Breast epithelium (tissue), 4 donors: ENCODE measurements at places on chromosomes 1 and 21. TPM values are rescaled to one million over a fixed set of nuclear protein-coding genes. Genes with fewer than 3 reads are reported as not detected.

- H3K4me3 ChIP-seq = peak within 1 kb of the TSS; percentile 38
- DNase-seq = no peak
- H3K4me1 ChIP-seq = no peaks in the 10 kb centered on the region
- no peaks in the 10 kb centered on the region for H3K36me3 ChIP-seq
These were observed at the start of gene GNG4 for GRCh38 chr1:235649368-235650163. GNG4 (minus strand) TSS chr1:235649784; CDS start chr1:235583838, 65,946 bp downstream.

DNA sequence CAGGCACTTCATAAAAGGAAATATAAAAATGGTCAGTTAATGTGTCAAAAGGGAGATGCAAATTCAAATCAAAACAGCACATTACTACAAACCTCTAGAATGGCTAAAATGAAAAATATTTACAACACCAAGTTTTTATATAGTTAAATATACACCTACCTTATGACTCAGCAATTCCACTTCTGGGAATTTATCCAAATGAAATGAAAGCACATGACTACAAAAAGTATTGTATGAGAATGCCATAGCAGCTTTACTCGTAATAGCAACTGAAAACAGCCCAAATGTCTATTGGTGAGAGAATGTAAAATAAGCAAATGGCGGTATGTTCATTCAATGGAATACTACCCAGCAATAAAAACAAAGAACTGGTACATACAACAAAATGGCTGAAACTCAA is 175.8 kb upstream of the SPAG17 start:
- H3K27ac ChIP-seq = no peak overlapping the region
- H3K4me3 ChIP-seq = no peak overlapping the region
- H3K27me3 ChIP-seq = no peaks in the 10 kb centered on the region
- no peaks in the 10 kb centered on the region for H3K36me3 ChIP-seq
- DNase-seq = no peak

DNA sequence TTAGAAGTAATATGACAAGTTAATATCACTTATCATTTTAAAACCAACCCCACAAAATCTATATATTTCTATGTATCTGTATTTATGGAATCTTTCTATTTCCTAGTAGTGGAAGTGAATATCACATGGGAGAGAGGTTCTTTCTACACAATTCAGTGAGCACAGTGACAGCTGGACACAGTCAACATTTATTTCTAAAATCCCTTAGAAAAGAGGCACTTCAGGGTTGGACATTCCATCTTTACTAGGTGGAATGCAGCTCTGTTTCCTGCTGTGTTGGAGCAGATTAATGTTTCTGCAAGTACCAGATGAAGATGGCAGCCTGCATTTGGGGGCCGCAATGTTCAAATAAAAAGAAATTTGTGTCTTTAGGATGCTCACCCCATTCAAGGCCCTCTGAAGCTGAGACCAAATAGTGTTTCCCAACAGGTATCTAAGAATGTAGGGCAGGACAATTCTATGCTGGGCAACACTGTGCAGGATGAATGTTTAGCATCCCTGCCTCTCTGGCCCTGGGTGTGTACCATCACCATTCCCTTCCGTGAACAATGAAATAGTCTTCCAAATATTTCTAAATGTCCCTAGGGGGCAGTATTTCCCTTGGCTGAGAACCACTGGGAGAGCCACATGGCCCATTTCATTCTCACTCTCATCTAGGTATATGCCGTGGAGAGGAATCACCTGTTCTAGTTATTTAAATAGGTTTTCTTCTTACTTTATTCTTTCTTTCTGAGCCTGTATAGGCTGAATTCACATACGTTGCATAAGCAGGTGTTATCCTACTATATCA is 394.8 kb downstream of the PRDM2 start:
- H3K27me3 ChIP-seq = no peaks in the 10 kb centered on the region
- H3K27ac ChIP-seq = no peak overlapping the region
- no peak overlapping the region for H3K4me3 ChIP-seq
- H3K4me1 ChIP-seq = no peaks in the 10 kb centered on the region

DNA sequence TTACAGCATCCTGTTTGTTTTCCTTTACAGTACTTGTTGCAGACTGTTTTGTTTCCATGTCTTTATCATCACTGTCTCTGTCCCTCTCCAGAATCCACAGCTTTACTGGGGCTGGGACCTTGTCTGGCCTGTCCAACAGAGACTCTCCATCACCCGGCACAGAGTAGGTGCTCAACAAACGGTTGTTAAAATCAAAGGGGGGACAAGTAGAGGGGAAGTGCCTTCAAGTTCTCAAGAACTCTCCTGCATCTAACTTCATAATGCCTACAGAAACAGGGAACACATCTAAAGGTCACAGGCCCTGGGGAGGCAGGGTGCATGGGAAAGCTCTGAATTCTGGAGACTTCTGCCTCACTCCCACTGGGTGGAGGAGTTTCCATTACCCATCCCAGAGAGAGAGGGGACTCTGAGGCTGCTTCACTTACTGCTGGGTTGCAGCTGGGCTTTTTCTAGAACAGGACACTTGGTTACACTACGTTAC is 2.3 kb upstream of the ECE1 start:
- H3K36me3 ChIP-seq = no peaks in the 10 kb centered on the region
- H3K4me3 ChIP-seq = no peak overlapping the region
- no peaks in the 10 kb centered on the region for H3K27me3 ChIP-seq
- no peak for DNase-seq

The OR2M3 gene
- 0.29 TPM for total RNA-seq
